ENCODE measurements at places on chromosomes 2 and 18. TPM values are rescaled to one million over a fixed set of nuclear protein-coding genes. Genes with fewer than 3 reads are reported as not detected.

Gene CNGA3
- 0.43 TPM for total RNA-seq

Gene FLACC1
- 2.9 TPM for total RNA-seq

Gene CXCR4
- total RNA-seq = 0.13 TPM

Gene CDC42EP3
- 158 TPM for total RNA-seq

Measured in articular chondrocyte of knee joint (primary cell).